OCI-M1 (cell line): ENCODE measurements at places on chromosomes 13 and 19.

DNA sequence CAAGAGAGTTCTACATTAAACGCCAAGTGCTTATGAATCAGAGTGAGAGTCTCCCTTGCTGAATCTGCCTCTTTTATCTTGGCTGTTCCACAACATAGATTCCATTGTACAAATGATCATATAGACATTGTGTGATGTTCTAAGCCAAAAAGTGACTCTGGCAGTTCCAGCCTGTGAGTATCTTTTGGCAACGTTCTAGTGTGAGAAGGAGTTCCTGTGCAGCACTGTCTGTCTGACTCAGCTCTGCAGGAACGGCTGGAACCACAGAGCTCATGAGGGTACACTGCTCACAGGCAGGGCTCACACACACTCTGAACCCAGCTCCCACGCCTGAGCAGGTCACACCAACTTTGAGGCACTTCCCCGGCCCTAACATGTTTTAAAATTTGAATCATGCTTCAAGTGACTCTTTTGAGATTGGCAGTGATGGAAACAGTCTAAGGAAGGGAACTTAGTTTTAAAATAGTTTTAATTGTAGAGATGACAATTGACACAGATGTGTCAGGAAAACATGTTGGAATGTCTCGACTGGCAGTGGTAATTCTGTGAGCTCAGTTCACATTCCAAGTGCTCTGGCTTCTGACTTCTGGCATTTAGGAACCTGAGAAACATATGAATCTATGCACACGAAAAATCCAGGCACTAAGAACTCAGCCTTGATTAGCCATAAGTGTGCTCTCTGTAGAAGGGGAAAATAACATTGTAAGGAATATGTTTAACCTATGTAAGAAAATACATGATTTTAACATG, 272.0 kb downstream of the UQCRFS1 start:
- DNase-seq, result no peak

GRCh38 chr13:36706755-36707154, 32.9 kb downstream of the SERTM1 start:
- no peak for DNase-seq

DNA sequence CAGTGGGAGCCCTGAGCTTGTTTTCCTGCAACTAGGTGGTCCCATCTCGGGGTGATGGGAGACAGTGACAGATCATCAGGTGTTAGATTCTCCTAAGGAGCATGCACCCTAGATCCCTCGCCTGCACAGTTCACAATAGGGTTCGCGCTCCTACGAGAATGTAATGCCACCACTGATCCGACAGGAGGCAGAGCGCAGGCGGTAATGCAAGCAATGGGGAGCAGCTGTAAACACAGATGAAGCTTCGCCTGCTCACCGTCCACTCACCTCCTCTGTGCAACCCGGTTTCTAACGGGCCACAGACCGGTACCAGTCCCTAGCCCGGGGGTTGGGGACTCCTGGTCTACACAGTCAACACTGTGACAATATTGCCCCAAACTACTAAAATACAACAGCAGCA, 38.8 kb downstream of the CARD8 start:
- DNase-seq, result no peak

DNA sequence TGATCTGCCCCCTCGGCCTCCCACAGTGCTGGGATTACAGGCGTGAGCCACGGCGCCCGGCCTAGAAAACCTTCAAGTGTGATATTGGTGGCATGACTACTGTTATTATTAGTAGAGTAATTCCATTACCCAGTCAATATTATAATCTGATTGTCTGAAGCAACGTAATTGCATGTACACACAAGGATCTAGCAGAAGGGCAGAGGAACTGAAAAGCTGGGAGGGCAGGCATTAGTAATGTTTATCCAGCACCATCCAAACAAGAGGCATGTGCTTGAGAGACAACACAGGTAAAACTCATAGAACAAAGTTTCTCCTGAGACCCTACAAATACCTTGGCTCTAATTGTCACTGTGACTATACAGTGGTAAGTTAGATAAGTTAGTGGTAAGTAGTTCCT, 56.2 kb upstream of the ITM2B start:
- DNase-seq, result no peak

DNA sequence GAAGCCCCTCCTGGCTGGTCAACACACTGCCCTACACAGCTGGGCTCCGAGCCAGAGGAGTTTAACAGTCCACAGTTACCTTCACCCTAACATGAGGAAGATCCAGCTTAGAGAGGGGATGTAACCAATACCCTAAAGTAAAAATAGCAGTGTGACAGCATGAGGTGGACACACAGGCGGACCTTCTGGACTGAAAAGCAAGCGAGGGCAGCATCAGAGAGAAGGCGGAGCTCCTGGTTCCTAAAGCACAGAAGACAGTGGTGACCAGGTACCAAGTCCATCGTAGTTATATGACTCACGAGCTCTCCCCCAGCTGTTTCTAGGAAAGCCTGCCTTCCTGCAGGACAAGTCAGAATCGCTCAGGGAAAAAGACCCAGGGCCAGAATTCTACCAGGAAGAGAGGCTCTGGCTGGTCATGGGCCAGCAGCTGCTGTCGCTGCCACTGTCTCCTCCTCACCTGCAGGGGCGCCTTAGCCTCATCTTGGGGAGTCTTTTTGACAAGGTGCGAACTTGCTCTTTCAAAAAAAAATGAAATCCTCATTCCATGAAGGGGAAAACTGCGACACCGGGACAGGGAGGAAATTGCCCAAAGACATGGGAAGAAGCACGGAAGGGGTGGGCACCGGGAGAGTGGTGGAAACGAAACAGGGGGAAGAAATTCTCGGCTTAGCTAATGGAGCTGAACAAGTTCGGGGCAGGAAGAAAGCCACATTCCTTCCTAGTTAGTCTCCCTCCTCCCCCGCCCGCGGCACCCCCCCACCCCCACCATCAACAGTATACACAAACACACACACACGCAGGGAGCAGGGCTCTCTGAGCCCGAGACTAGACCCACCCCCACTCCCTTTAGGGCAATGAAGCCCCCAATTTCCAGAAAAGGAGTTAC, 1.7 kb downstream of the ELL start:
- DNase-seq, result peak; percentile 82
